ENCODE measurements at places on chromosomes 3 and 15.
A peak's percentile ranks its signal among the peaks of the same experiment; 100 is the strongest.

- DNase-seq: no peak
Measured at GRCh38 chr15:33074212-33074611, 120.3 kb downstream of the FMN1 start.

- DNase-seq: no peak
Measured at GRCh38 chr15:51505251-51505650, 117.3 kb downstream of the DMXL2 start.

GRCh38 chr3:148455098-148455497 lies 242.6 kb upstream of the AGTR1 start:
- DNase-seq: no peak

- no peak for DNase-seq
Measured at GRCh38 chr3:124091716-124092115, 99.8 kb upstream of the ROPN1 start.

DNA sequence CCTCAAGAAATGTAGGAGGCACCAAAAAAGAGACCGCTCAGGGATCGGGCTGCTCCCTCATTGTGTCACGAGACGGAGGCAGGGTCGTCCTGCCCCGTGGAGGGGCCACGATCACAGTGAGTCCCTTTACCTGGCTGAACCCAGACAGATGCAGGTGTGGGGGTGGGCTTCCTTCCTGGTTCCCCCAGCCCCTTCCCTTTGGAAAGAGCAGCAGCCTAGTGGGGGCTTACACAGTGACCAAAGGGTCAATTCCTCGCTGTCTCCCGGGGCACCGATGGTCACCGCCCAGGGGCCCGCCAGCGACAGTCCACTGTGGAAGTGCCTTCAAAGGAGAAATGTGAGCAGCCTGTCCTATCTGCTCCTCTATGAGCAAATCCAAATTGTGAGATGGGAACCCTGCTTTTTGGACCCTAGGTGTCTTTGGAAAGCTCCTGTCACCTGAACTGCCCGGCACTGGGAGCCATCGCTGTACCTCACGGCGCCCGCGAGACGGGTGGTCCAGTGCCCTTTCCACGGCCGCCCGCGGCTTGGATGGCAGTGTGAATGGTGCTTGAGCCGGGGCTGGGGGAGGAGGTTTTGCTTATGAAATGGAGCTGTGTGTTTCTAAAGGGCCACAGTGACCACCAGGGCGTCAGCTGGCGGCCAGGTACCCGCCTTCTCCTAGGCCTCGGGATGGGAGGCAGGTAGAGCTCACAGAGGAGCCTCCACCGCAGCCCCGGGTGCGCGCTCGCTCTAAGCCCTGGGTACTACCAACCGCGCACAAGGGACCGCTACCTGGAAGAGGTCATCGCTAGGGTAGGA lies 155.7 kb downstream of the KLF13 start:
- DNase-seq: no peak

DNA sequence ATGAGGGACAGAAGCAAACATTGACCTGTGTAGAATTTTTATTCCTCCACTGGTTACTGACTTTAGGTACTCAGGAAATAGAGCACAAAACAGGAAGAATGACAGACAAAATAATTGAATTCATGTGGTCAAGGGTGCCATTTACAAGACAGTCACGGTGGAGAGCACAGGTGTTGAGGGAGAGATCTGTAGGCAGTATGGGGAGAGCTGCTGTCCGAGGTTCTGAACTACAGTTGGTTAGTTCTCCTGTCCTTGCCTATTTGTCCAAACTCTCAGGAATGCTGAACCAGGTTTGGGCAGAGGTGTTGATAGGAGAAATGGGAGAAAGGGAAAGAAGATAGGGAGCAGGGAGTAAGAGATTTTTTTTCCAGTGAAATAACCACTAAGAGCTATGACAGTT lies 178.5 kb upstream of the ZBTB20 start:
- DNase-seq: no peak

DNA sequence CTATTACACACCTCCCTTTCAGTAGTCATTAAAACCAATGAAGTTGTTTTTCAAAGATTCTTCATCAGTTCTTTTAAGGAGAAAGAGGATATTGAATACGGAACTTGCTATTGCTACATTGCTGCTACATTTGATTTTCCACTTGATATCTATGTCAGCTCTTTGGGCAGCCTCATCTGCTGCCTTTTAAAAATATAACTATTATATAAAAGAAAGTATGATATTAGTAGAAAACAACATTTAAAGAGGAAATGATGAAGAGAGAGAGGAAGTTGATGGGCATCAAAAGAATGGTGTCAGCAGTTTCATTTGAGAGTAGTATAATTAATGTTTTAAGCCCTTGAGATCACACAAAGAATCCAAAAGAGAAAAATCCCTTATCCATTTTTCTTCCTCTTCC lies 171.4 kb downstream of the NFKBIZ start:
- no peak for DNase-seq

- peak; percentile 27 for DNase-seq
Measured at GRCh38 chr3:178036451-178037144, 499.6 kb upstream of the KCNMB2 start.

GRCh38 chr15:51401872-51402517 lies 60.5 kb downstream of the GLDN start:
- peak; percentile 93 for DNase-seq
